Spleen (tissue), 13 donors: ENCODE measurements at places on chromosomes 11 and 22.

- DNase-seq, result no peak
Observed at GRCh38 chr11:10638316-10638925, 55.1 kb downstream of the IRAG1 start.

- DNase-seq, result peak; percentile 94
Observed at GRCh38 chr22:37817705-37818408, 5.3 kb upstream of the GALR3 start.

GRCh38 chr22:40603088-40603605 lies 33.4 kb downstream of the MRTFA start:
- DNase-seq, result no peak

DNA sequence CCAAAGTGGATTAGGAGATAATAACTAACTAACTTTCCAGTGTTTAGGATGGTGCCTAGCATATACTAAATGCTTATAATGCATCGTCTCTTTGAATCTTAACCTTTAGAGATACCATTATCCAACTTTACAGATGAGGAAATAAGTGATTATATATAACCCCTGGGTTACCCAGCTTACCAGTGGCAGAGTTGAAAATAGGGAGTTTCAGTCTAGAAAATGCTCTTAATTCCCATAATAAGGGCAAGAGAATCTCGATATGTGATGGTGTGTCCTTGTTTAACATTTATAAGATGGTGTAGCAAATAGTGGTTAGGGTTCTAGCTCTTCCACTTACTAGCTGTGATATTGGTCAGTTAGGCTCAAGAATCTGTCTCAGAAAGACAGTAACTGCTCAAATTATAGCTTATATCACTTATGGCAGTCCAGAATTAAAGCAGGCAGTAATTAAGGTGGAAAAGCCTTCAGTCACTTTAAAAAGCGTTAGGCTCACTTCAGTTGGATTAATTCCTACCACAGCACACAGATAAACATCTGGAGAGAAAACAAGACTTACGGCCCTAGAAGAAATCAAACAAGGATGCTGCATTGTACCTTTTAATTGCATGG lies 6.3 kb downstream of the XBP1 start:
- no peak for DNase-seq

- DNase-seq, result no peak
Observed at GRCh38 chr11:132913295-132913694, 619.0 kb downstream of the OPCML start.

DNA sequence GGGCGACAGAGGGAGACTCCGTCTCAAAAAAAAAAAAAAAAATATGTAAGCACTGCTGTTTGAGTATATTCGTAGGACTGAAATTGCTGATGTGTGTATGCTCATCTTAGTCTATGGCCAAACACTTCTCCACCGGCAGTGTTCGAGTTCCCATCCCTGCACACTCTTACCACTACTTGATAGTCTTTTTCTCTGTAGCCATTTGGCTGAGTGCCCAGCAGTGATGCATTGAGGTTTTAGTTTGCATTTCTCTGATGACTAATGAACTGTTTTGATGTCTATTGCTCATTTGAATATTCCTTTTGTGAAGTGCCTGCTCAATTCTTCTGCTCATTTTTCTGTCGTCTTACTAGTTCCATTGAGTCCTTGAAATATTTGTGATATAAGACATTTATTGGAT lies 1.9 kb downstream of the TIRAP start:
- DNase-seq, result no peak

DNA sequence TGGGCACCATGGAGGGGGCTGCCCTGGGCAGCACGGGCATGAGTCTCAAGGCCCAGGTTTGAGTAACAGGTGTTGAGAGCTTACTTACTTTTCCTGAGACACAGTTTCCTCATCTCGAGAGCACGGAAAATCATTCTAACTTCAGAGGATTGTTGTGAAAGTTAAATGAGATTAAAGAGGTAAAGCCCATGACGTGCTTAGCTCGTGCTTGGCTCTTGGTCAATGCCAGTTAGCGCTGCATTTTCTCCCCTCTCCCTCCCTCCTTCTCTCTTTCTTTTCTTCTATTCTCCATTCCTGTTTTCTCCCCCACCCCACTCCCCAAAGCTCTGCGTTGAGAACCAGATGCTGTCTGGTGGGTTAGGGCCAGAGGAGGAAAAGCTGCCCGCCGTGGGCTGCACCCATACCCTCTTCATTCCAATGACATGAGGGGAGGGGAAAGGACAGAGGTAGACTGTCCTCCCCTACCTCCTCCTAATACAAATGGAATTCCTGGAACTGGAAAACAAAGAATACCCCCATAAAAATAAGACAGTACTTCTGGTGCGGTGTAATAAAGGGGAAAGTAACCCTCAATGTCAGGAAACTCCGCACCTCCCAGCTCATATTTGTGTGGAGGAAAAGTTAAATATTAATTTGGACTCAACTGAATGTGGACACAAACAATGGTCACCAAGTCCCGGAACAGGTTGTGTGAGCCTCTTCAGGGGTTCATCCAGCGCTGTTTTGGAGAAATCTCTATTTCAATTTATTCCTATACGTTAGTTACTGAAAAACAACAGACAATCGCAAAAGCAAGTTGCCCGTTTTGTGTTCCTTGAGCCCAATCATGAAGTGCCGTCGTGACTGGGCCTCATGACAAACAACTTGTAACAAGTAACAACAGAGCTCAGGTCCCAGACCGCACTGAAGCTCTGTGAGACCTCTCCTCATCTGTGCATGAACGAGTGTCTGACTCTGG lies 54.8 kb upstream of the B3GAT1 start:
- no peak for DNase-seq

DNA sequence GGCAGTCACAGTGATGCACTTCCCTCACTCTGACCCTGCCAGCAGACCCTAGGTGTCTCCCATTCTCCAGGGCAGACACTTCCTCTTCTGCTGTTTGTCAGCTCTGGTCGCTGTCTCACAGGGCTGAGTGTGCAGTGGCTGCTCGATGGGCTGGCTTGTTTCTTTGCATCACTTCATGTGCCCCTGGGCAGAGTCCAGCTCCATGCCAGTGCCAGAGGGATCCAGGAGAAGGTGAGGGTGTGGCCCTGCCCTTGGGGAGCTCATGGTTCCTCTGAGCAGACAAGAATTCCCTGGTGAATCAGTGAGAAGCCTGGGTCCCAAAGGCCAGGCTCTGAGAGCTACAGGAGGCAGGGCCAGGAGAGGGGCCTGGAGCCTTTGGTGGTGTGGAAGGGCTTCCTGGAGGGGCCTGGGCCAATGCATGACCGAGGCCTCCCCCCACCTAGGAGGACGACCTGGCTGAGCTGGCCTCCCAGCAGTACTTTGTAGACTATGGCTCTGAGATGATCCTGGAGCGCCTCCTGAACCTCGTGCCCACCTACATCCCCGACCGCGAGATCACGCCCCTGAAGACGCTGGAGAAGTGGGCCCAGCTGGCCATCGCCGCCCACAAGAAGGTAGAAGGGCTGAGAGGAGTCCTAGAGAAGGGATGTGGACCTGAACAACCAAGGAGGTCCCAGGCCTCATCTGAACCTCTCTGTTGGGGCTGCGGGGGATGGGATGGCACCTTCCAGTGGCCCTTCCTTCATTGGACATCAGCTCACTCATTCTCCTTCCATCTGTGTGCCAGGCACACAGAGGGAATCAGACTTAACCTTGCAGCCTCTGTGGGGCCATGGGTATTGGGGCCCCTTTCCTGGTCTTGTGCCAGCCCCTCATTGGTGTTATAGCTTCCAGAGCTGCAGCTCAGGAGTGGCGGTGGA lies 66.1 kb downstream of the MYO7A start:
- DNase-seq, result peak; percentile 64

GRCh38 chr11:93080146-93080759 lies 110.8 kb downstream of the MTNR1B start:
- no peak for DNase-seq

DNA sequence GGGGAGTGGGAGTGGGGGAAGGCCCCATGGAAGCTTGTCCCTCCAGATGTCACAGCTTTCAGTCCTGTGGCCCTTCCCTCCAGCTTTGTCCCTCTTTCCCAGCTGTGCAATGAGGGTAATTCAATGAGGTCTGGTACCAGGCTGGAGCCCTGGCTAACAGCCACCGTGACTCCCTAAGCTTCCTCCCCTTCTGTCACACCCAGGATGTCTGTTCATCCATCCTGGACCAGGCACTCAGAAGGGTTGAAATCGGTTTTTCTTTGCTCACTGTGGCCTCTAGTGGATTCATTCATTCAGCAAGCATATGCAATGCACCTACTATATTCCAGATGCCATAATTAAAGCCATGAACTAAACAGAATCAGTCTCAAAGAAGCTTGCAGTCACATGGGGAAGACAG lies 38.7 kb downstream of the SYT13 start:
- no peak for DNase-seq

DNA sequence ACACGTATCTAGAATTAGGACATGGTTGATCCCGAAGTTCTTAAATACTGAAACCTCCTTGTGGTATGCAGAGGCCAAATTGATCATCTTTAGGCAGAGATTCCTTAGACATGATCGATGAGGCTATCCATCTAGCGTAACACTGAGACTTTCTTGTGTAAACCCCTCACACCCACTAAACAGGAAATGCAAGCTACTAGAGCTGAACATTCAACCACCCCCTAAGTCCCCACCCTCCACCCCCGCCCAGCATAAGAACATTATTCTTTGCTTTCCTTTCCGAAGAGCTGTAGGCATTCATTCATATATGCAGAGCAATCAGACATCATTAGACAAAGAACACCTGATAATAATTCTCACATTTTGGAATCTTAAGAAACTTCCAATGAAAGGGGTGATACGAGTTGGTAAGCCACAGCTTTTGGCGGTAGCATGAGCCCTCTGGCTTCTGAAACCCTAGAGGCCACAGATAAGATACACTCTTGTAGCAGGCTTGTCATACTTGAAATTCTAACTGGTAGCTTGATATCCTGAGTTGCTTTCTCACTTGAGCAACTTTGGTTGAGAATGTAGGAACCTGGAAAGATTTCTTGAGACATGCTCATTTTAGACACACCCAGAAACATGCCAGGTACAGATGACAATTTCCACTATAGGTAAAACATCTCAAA lies 42.2 kb downstream of the FLI1 start:
- DNase-seq, result no peak

DNA sequence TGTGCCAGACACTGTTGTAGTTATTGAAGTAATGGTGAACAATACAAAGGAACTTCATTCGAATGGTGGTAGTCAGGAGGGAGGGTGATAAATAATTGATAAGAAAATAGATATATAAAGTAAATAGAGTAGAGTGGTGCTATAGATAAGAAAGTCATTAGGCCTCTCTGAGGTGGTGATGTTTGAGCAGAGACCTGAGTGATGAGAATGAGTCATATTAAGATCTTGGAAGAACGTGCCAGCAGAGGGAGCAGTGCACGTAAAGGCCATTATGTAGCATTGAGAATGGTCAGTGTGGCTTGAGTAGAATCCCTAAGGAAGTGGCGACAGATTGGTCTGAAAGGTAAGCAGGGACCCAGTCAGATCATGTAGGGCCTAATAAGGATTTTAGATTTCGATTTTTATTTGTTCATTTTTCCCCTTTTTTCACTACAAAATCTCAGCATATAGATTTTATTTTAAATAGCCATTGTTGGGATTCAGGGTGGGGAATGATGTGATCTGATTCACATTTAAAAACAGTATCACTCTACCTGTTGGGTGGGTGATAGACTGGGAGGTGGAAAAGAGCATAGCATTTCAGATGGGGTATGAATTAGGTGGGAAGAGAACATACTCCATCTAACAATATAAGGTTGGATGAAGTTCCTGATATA lies 44.7 kb downstream of the CCDC90B start:
- DNase-seq, result no peak

DNA sequence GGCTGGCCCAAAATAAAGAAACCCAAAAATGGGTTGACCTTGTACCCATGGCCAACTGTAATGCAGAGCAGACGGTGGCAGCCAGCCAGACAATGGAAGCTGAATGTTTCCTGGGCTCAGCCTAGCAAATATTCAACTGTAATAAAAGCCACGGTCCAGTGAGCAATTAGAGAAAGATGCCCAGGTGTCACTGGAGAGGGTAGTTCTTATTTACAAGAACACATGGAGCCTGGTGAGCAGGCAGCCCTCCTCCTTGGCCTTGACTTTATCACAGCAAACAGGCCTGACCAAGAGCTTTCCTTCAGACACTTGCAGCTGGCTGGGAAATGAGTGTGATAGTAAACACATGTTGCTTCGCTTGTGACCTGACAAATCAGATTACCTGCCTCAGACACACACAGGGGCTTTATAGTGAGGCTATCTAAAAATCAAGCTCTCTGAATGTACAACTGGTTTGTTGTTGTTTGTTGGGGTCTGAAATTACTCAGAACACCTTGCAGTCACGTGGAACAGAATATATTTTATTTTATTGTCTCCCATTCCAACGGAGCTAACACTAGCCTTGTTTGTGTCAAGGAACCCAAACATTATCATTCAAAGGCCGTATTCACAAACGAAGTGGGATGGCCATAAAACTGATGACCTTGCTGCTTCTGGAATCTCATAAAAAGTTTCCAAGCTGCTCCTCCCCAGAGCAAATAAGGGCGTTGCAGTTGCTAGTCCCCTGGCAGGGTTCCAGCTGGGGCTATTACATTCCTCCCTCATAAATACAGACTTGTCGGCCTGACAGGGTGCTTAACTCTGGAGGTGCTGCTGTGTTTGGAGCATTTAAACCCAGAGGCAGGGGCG lies 161.1 kb downstream of the BBOX1 start:
- no peak for DNase-seq

DNA sequence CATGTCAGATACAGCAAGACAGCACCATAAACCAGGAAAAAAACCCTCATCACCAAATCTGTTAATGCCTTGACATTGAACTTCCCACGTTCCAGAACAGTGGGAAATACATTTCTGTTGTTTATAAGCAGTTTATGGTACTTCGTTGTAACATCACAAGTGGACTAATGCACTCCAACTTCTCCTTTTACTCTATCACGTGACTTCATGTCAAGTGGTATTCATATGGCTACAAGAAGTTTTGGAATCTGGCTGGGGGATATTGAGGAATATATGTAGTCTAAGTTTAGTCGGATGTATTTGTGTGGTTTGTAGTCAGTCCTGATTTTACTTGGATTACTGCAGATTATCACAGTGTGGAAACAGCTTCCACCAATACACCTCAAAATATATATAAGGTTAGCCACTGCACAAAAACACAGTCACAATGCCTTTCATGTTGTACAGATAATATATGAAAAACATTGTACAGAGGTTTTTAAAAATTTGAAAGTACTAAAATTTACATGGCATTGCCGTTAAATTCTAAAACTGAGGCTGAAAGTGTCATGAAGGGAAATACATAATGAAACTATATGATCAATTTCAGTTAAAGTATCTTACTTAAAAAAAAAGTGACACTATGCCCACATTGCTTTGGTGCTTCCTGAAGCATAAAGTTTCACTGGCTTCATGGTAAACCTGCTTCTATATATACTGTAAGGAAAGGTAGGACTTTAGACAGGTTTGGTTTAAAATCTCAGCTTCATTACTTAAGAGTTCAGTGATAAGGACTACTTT lies 134.1 kb downstream of the CASP12 start:
- DNase-seq, result no peak

- no peak for DNase-seq
Observed at GRCh38 chr22:20424568-20424931, 13.1 kb downstream of the SCARF2 start.

DNA sequence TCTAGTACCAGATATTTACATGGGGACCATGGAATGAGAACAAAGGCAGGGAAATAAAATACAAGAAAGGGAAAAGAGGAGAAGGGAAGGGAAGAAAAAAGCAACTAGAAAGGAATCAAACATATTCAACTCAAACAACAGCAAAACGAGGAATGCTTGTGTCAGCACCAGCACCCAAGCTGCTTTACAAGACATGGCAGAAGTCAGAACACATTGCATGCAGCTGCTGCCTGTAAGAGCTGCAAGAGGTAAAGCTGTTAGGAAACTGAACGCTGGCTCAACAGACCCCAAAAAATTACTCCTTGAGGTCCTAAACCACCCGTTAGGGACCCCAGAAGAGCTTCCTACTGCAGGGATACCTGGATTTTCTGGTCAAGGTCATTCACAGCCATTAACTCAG lies 296.9 kb downstream of the OPCML start:
- DNase-seq, result no peak
